ENCODE measurements at places on chromosomes 16 and 17.

- no peak for DNase-seq
Observed at GRCh38 chr17:37461668-37462067, 28.0 kb upstream of the DUSP14 start.

DNA sequence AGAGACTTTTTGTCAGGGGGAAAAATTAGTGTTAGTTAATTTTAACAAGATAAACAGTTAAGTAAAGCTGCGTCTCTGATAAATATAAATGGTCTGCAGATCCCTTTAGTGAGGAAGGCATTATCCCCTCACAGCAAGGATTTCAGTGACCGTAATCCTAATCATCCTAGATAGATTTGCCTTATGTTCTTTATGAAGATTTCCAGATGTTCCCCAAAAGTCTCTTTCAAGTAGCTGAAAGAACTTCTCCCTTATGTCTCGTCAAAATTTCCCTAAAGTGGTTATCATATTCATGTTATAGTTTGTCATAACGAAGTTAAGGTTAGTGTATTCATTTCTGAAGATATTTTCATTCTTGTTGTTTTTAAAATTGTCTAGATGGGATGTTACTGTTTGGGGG lies 5.6 kb downstream of the MOSMO start:
- DNase-seq: no peak

DNA sequence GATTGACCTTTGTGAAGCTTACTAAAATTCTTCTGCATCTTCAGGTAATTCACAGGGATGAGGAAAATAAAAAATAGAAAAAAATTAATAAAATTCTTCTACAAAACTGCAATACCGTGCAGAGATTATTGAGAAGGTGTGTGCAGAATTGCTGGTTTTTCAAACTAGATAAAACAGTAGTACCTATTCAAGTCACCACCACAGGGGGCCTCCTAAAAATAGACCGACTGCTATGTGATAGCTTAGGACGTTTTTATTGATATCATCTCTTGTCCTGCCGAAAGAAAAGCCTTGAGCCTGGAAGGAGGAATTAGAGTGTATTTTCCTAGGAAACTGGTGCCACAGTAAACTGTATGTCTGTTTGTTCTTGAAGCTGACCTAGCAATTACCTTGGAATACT lies 325.9 kb downstream of the ZFHX3 start:
- DNase-seq: no peak

DNA sequence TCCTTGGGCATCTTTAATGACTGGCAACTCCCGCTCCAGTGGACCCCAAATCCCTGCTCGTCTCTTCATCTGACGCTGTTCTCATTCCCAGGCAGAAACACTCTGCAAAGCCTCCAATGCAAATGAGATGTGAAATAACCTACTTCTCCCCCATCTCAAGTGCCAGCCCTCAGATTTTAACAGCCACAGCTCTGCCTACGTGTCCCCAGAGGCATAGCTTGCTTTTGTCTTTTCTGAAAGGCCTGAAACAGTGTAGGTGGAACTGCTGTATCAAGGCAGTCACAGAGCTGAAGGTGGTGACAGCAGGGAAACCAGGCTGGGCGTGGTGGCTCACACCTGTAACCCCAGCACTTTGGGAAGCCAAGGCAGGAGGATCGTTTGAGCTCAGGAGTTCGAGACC lies 14.7 kb downstream of the RPH3AL start:
- no peak for DNase-seq

DNA sequence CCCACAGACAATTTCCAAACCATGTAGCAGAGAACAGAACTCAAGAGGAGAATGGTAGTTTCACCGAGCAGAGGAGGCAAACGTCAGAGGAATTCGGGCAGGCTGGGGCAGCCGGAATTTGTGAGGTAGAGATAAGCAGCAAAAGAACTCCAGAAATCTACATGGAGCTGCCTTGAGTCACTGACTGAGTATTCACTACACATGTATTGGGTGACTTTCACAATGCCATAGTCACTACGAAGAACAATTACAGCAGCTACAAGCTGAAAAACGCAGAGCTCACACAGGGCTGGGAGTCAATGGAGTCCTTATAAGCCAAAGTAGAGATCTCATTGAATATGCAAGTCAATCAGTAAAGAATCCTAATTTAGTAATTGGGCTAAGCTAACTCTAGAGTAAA lies 13.4 kb downstream of the CMC2 start:
- DNase-seq: no peak

DNA sequence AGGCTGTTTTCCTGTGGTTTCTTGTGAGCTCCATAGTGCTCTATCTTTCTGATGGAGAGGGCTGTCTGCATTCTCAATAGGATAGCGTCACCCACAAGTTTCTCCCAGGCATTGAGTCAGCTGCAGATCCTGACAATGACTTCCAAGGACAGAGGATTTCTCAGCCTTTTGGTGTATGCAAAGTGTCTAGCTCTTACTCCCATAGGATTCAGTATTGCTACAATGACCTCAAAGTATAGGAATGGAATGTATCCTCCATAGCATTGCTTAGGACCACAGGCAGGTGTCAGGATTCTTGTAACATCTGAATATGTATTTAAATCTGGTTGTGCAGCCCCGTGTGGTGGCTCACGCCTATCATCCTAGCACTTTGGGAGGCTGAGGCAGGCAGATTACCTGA lies 32.3 kb downstream of the SMIM36 start:
- peak; percentile 12 for DNase-seq

DNA sequence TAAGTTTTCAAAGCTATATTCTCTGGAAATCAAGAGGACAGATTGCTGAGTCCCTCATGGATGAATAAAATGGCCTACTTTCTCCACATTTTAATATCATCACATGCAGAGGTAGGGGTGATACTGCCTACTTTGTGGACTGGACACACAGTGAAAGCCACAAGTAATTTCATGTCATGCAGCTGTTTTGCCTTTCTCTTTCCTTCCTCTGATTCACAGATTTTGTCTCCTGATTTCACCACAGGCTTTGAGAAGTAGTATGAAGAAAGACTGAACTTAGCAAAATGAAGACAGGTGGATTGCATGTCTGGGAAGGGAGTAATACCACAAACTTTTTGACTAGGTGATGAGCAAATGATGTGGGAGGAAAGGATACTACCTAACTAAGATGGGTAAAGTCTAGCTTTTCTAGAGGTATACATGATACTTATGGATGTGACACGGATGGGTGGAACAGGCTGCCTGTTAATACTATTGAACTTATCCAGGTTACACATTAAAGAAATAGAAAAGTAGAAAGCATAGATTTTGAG lies 478.4 kb upstream of the GOT2 start:
- no peak for DNase-seq

- DNase-seq: no peak
Observed at GRCh38 chr16:55647798-55648197, 8.0 kb upstream of the SLC6A2 start.

DNA sequence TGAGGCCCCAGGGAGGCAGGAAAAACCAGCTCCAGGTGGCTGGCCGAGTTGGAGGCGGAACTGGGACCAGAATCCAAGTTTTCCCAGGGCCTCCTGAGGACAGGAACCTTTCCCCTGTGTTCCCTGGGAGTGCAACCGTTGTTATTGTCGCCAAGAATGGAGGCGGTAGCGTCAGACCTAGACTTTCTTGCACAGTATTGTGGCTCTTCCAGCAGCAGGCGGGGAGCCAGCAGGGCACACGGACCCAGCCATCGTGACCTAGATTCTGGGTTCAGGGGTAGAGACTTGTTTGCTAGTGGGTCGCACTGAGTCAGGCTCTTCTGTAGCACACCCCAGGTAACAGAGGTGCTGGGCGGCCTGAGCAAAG lies 667 bp upstream of the KIF19 start:
- peak; percentile 37 for DNase-seq

DNA sequence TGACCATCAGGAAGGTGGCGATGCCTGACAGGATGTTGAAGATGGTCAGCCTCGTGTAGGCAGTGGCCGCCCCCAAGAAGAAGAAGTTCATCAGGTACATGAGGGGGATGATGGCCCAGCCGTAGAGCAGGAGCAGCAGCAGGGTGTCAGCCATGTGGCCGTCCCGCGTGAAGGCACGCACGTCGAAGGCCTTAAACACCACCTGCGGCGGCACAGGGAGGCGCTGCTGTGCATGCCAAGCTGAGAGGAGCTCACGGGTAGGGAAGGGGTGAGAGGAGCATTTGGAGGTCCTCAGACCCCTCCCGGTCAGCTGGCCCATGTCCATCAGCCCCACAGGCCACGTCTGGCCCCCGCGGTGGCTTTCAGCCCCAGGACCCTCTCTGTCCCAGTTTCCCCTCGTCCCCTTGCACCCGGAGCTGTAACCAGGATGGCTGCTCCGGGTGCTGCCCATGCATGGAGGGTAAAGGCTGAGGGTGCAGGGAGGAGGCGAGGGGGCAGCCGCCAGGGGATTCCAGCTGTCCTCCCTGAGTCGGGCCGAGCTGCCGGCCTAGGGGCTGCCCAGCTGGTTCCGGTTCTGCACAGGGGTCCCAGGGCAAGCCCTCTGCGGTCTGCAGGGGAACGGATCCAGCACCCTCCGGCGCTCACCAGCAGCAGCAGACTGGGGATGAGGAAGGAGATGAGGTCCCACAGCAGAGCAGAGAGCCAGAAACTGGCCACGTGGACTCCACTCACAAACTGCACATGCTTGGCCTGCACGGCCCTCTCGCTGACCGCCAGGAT lies 17.1 kb upstream of the RNPS1 start:
- DNase-seq: no peak

DNA sequence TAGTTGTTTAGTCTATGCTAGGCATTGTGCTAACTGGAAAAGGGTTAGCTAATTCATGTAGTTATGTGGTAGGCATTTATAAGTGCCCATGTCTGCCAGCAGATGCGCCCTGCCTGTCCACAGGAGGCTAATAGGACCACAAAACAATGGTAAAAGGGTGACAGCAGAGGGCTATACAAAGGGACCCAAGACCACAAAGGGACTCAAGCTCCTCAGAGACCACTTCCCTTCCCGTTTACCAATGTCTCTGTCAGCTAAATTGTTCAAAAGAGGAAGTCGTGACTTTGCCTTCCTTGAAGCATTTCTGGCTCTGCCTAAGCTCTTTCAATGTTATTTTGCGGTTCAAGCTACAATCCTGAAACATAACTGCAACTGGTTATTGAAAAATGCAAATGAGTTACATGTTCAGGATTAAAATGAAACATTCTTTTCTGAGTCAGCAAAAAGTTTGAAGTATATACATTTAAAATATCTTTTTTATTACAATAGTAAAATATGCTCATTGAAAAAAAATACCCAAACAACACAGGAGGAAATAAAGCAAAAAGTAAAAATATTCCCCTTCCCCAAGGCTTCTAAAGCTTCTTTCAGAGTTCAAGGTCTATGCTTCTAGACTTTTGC lies 149.2 kb downstream of the MAF start:
- no peak for DNase-seq

DNA sequence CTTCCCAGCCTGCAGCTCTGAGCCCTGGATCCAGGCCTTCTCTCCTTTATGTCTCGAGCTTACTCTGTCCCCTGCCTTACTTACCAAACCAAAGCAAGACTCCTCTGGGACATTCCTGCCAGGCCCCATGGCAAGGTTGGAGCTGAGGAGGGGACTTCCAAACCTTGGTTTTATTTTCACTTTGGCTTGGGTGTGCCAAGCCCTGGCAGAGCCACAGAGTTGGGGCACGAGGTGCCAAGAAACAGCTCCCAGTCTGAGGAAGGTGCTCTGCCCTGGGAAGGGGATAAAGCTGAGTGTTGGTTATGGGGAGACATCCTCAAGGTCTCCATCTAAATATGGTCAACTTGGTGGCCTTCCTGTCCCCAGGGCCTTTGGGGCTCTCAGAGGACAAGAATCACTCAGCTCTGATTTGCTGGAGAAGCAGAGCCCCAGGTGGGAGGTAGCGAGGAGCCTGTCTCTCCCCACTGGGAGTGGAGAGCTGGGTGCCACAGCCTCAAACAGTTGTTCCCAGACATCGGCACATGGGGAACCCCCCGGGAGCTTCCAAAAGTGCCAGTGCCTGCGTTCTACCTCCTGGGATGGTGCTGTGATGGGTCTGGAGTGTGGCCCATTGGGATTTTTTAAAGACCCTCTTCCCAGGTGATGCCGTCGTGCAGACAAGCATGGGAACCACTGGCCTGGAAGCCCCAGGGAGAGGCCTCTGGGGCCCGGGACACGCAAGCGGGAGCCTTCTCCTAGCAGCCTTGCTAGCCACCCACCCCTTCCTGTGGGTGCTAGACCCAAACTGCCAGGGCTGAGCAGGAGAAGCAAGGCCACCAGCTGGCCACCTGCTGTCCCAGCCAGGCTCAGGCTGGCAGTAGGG lies 10.3 kb downstream of the NLRC5 start:
- no peak for DNase-seq

GRCh38 chr16:57800200-57801097 lies 1.8 kb downstream of the KIFC3 start:
- DNase-seq: no peak
